ENCODE measurements at places on chromosomes 7 and 10. TPM values are rescaled to one million over a fixed set of nuclear protein-coding genes. Genes with fewer than 3 reads are reported as not detected.

Gene WEE2
- total RNA-seq: not detected

Gene NPC1L1
- total RNA-seq: 0.06 TPM

Gene LRMDA
- total RNA-seq: 4.4 TPM

Gene CPA1
- total RNA-seq: not detected

Gene PON3
- total RNA-seq: 37.0 TPM

Gene CDK1
- 105 TPM for total RNA-seq

Gene IL2RA
- total RNA-seq: not detected

Gene GIMAP4
- total RNA-seq: not detected

Gene SPDYE2
- not detected for total RNA-seq

Gene PRPS1L1
- total RNA-seq: not detected

Gene CYP3A7
- total RNA-seq: not detected

Gene CCNJ
- total RNA-seq: 5.7 TPM

Gene TMEM229A
- not detected for total RNA-seq

Gene GPNMB
- 3.6 TPM for total RNA-seq

Gene PPP1R3A
- not detected for total RNA-seq

Gene DIP2C
- total RNA-seq: 14.7 TPM

Gene HMX3
- total RNA-seq: not detected
